ENCODE measurements at places on chromosomes 2 and 18.

DNA sequence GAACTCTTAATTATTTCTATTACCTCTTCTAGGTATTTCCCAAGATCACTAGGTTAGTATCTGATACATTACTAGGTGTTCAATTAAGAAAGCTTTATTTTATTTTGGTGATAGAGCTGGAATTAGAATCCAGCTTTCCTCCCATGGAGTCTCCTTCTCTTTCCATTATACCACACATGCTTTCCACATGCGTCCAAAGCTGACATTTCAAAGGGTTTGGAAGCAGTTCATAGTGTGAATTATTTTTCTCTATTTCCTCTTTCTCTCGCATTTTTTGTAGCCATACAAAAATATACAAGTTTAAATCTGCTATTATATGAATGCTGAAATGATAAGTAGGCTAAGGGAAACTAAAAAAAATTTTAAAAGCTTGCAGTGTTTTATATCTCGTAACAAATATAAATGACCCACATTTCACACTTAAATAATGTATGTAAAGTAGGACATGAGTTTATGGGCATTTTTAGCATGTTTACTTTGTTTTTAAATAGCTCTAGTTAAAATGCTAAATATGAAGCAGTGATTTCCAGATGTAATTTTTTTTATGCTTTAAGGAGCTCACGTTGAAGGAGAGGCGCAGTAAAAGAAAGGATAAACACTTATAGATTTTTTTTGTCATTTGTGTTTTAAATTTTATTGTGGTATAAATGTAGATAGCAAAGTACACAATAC lies 20.1 kb downstream of the ZC3H6 start:
- DNase-seq: no peak

GRCh38 chr2:42770288-42771131 lies 6.6 kb upstream of the OXER1 start:
- DNase-seq: peak; percentile 26

DNA sequence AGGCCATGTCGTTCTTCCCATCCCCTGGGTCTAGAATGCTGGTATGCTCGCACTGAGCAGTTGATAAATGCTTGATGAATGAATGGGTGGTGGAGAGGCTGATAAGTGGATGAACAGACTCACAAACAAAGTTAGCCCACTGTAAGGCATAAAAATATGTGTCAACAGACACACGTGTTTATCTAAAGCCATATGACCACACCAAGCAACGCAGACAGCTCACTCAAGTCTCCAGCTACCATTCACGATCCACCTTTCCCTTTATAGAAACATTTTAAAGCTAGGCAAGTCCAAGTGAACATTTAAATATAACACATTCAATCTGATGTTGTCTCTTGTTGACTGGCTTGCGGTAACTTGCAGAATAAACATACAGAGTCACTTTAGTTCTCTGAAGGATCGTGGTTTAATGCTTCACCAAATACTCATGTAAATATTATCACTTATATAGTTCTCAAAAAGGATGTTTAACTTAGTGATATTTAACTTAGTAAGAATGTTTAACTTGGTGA lies 105.5 kb downstream of the NOL10 start:
- no peak for DNase-seq

GRCh38 chr2:43327119-43327518 lies 100.7 kb upstream of the ZFP36L2 start:
- no peak for DNase-seq

DNA sequence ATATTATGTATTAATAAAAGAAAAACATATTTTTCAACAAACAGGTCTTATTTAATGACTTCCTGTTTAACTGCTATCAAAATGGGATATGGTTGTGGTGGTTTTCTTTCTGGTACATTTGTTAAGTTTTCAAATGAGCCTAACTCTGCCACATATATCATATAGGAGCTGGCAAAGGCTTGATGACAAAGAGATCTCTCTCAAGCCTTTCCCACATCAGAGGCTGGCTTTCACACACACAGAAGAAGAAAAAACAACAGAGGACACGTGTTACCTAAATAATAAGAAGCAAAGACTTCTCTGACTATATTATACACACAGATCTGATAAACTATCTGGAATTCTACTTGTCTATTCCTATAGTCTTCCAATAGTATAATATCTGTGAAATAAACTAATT lies 46.1 kb downstream of the CFAP36 start:
- DNase-seq: no peak

GRCh38 chr2:238461051-238461450 lies 34.3 kb downstream of the ASB1 start:
- no peak for DNase-seq

- DNase-seq: no peak
Observed at GRCh38 chr2:231483398-231484329, 19.4 kb upstream of the NCL start.

DNA sequence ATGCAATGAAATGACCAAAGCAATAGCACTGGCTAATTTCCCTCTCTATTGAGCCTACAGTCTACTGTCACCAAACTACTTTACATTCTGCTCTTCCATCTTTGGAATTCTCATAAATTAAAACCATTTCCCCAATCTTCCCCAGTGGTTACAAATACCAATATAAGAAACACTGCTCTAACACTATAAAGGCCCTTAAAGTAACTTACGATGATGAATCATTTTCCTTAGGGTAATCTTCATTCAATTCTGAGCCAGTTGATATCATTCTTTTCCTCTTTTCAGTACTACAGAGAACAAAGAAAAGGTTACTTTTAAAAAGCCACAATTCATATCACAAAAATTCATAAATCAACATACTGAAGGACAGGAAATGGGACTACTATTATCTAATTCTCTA lies 22.1 kb downstream of the USP37 start:
- DNase-seq: no peak

GRCh38 chr18:56165601-56166355 lies 472.6 kb downstream of the TXNL1 start:
- no peak for DNase-seq

- DNase-seq: peak; percentile 37
Observed at GRCh38 chr2:143397884-143398614, 268.8 kb downstream of the ARHGAP15 start.

DNA sequence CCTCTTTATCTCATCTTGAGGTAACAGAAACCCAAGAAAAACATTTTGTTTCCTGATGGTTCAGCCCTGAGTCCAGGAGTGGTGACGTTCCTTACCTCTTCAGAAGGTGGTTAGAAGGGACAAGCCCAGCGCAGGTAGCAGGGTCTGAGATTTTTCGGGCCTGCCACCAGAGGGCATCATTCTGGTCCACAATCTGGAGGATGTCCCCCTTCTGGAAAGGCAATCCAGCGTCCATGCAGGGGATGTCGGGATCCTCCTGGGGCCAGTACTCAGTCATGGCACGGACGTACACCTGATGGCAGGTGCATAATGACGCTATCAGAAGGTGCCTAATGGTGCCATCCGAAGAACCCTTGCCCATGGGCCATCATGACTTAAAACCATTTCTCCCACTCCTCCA lies 17.7 kb downstream of the MPP4 start:
- no peak for DNase-seq

Data from fibroblast of skin of abdomen (primary cell).